ENCODE measurements at places on chromosomes 7 and 10. TPM values are rescaled to one million over a fixed set of nuclear protein-coding genes. Genes with fewer than 3 reads are reported as not detected.

DNA sequence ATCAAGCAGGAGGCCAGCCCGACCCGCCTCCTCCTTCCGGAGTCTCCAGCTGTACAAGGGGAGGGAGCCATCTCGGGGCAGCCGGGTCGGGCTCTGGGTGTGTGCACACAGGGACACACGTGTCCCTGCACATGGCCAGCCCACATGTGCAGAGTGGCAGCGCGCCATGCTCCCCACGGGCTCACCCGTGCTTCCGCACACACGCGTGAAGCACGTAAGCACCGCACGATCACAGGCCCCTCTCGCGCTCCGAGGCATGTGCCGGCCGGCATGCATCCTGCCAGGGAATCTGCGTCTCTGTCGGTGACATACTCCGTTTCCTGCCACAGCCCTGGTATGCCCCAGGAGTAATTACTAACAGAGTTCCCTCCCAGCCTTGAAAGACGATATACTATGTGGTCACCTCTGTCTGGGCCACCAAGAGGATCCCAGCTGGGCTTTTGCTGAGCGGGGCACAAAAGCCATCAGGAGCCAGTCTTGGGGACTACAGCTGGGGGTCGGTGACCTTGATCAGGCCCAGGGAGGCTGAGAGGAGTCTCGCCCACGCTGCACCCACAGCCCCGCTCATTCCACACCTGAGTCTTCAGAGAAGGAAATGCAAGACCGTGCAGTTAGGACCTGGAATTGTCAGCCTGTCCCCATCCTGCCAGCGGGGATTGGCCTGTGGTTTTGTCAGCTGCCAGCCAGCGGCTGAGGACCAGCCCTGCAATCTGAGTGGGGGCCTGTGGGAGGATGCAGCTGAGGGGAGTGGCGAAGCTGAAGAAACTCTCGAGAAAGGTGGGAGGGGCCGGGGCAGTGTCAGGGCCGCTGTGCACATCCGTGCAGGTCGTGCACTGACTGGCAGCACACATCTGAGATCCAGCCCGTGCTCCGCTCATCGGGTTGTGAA is 11.0 kb upstream of the LFNG start:
- DNase-seq: no peak

Gene TAS2R41
- not detected for total RNA-seq

DNA sequence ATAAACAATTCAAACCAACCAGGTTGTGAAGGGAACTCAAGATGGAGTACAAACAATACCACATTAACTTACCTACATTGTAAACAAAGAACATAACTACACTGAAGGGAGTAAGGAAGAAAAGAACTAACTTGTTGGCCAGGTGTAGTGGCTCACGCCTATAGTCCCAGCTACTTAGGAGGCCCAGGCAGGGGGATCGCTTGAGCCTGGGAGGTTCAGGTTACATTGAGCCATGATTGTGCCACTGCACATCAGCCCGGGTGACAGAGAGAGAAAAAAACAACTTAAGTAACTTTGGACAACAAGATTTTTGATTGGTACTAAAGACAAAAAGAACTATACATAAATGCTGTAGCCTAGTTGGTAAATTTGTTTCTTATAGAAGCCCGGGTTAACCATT is 68.8 kb downstream of the TRIL start:
- DNase-seq: no peak

Gene TMEM273
- total RNA-seq: 1.3 TPM

DNA sequence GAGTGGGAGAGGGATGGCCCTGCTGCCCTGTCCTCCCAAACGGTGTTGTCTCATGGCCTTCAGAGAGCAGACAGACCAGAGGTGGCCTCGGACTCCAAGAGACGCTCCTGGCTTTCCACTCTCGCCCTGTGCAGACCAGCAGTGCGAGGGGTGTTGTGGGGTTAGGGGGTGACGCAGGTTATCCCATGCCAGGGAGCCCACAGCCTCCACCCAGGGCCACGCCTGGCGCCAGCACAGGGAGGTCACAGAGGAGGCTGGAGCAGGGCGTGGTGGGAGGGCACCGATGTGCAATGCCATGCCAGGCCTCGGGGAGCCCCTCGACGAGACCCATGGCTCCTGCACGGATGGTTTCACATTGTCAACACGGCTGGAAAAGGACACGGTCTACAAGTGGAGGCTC is 52.1 kb downstream of the INPP5A start:
- no peak for DNase-seq

Gene C10orf88
- total RNA-seq: 19.3 TPM

Gene DENND2A
- 0.04 TPM for total RNA-seq

GRCh38 chr10:76559892-76560220 is 1077.8 kb downstream of the KCNMA1 start:
- DNase-seq: no peak

- no peak for DNase-seq
Observed at GRCh38 chr7:28871631-28872030, 86.5 kb downstream of the TRIL start.

Gene CALML3
- not detected for total RNA-seq

Gene ASB13
- total RNA-seq: 13.1 TPM

- no peak for DNase-seq
Observed at GRCh38 chr7:157905651-157906461, 569.1 kb downstream of the DNAJB6 start.

DNA sequence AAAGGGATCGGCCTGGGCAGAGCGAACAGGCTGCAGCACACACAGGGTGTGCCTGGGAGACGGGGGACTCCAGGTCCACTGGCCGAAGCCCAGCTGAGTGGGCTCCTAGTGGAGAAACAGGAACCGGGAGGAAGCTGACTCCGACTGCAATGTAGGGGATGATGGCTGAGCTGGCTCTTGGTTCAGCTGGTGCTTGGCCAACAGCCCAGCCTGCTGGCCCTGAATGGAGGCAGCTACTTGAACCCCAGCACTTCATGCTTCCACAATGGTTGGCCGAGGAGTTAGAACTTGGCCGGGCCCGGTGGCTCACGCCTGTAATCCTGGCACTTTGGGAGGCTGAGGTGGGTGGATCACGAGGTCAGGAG is 27.0 kb upstream of the FRAT2 start:
- peak; percentile 20 for DNase-seq
